ENCODE measurements at places on chromosomes 7 and 10.

- DNase-seq: no peak
Observed at GRCh38 chr10:49096890-49097445, 18.4 kb downstream of the VSTM4 start.

- no peak for DNase-seq
Observed at GRCh38 chr10:12980713-12981306, 20.7 kb downstream of the CCDC3 start.

GRCh38 chr10:18860631-18861240 is 187.9 kb upstream of the MALRD1 start:
- DNase-seq: no peak

DNA sequence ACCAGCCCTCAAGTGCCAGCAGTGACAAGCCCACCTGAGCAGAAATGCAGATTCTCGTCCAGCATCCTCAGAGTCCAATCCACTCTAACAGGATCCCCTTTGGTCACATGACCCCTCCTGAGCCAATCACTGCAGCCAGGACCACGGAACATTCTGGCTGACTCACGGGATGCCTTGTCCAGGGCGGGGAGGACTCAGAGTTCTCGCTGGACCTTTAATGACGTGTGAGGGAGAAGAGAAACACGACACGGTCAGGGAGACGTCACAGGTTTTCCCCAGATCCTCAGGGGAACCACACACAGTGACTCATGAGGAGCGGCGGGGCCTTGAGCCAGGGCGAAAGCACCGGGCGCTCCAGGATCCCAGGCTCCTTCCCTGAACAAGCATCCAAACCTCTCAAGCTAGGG is 155.7 kb downstream of the PTPRN2 start:
- peak; percentile 63 for DNase-seq

DNA sequence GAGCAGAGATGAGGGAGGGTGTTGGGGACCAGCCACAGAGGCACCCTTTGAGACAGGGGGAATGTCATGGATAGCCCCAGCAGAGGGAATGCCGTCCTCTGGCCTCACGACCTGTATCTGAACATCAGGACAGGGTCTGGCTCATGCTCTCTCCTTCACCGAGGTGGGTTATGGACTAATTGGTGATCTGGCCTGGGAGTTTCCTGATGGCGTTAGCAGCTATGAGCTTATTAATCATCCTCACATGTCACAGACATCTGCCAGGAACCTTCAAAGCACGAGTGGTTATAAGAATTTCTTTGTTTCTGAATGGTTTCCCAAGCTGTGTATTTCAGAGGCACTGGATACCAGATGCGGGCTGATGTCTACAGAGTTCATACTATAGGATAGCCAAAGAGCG is 6.9 kb downstream of the CPA4 start:
- no peak for DNase-seq

DNA sequence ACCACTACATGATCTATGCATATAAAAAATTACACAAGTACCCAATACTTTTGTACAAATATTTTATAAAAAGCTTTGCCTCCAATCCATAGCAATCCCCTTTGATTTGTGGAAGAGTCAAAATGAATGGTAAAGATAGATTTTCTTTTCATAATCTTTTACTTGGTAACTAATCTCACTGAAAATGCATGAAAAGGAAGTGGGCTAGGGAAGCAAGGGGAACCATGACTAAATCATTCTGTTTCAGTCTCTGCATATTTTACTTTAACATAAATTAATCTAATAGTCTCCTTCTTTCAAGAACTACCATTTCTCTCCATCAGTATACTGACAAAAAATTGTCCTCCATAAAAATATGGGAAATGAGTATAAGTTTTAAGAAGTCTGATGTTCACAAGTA is 96.9 kb downstream of the TES start:
- no peak for DNase-seq

DNA sequence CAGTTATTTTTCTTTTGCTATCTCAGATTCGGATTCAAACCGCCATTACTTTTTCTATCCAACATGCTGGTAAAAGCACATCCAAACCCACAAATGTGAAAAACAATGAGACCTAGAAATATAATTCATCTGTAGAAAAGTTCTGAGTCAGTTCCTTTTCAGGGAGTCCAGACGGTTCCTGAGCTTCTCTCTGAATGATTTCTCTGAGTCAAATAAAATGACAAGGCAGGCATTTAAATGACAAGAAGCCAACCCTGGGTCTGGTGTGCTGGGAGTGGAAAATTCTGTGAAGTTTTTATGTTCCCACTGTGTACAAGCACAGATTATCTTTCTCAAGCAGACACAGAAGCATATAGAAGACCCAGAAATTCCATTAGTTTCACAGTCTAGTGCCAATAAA is 96.3 kb upstream of the ANKRD1 start:
- no peak for DNase-seq

- no peak for DNase-seq
Observed at GRCh38 chr7:120799147-120799546, 58.8 kb downstream of the TSPAN12 start.

DNA sequence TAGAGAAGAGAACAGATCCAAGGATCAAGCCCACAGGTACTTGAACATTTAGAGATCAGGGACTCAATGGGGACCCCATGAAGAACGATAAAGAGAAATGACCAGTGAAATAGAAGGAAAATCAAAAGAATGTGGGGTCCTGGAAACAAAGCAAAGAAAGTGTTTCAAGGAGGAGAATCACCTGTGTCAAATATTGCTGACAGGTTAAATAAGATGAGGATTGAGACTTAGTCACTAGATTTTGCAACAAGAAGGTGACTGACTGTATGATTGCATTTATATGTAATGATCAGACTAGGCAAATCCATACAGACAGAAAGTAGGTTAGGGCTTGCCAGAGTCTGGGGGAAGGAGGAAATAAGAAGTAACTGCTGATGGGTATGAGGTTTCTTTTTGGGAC is 254.9 kb upstream of the NPY start:
- DNase-seq: no peak

- no peak for DNase-seq
Observed at GRCh38 chr10:17784688-17785087, 24.5 kb upstream of the MRC1 start.

- no peak for DNase-seq
Observed at GRCh38 chr10:34978080-34978479, 112.1 kb downstream of the CUL2 start.

GRCh38 chr7:54615-55014 is 137.8 kb upstream of the FAM20C start:
- DNase-seq: no peak

DNA sequence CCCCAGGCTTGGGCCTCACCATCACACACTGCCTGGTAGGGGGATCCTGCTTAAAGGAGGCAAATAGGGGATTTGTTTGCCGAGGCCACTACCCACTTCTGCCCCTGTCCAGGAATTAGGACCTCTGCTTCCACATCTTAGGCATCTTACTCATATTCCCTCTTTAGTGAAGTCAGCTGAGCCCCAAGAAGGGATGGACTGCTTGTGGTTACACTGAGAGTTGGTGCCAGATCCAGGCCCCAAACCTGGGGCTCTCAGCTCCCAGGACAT is 1.6 kb upstream of the GPRIN2 start:
- DNase-seq: no peak

Data from RCC 7860 (cell line).